Cerebellar nuclear complex (tissue), 1 donor: ENCODE measurements at places on chromosomes 5 and 9.
A peak's percentile ranks its signal among the peaks of the same experiment; 100 is the strongest.

DNA sequence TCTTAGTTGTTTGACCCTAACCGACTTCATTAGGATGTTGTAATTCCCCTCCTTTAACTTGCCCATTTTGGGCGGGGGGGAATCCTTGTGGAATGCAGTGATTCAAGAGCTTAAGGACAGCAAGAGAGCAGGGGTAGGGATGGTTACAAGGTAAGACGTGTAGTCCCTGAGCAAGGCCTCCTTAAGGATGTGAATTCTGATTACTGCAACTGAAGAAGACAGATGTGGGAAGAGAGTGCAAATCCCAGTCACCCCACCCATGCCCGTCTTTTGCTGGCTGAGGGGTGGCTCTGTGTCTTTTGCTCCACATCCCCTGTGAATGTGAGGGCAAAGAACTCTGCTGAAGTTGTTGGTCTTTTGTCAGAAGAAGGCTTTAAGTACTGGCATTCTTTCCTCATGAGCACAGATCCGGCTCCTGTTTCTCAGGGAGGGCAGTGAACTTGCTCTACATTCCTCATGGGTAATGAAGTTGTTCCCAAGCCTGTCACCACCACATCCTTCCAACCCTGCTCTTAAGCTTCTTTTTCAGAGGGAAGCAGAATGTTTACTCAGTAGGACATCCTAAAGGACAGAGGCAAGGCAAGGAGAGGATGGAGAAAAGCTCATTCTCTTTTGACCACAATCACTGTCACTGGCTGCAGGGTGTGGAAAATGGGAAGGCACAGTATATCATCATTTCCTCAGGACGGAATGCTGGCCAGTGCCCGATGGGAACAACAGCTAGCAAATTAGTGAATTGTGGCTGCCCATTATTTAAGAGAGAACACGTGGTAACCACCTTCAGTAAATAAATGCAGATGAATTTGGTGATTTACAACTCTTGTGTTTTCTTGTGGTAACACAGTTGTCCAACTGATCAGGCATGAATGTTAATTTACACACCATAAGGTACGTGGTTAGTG, 61.5 kb downstream of the RAI14 start:
- DNase-seq, result no peak

DNA sequence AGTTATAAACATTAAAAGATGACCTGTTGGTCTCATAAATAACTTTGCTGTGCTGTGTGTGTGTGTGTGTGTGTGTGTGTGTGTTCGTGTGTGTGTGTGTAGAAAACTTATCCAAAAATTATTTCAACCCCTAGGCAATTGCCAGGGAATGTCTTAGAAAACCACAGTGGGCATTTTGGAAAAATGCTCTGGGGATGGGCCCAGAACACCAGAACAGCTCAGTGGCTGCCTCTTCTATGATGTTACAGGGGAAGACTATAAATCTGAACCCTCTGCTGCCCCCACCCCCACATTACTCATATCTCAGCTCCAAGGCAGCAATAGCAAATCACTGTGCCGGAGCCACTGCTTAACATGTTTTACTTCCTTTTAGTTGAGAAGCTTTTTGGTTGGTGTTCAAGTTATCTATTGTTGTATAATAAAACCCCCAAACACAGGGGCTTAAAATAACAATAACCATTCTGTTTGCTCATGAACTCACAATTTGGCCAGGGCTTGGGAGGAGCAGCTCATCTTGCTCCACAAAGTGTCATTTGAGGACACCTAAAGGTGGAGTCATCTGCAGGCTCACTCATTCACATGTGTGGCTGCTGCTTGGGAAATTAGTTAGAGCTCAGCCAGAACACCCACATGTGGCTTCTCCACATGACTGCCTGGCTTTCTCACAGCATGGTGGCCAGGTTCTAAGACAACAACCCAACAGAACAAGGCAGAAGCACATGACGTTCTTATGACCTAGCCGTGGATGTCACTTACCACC, 40.4 kb downstream of the ACTBL2 start:
- no peak for DNase-seq

- no peak for DNase-seq
Observed at GRCh38 chr5:151150471-151151262, 6.9 kb downstream of the ANXA6 start.

DNA sequence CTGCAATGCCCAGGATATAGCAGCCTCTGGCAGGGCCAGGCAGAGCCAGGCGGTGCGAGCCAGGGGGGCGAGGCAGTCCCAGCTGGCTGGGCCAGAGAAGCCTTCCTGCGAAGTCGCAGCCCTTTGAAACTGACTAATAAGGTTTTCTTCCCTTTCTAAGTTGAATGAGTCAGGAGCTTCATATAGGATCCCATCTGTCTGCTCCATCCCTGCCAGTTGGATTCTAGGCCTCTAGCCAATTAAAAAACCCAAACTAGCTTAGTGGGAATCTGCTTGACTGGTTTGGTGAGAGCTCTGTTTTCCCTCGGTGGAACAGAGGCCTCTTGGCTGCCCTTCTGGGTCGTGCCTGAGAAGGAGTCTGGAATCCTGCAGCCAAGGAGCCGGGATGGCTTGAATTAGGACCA, 70.1 kb upstream of the RAPGEF1 start:
- peak; percentile 79 for DNase-seq

- no peak for DNase-seq
Observed at GRCh38 chr9:88954066-88954465, 37.2 kb upstream of the S1PR3 start.

- DNase-seq, result no peak
Observed at GRCh38 chr9:3370715-3371114, 155.1 kb downstream of the RFX3 start.

- no peak for DNase-seq
Observed at GRCh38 chr5:135710045-135710675, 124.3 kb upstream of the SLC25A48 start.

DNA sequence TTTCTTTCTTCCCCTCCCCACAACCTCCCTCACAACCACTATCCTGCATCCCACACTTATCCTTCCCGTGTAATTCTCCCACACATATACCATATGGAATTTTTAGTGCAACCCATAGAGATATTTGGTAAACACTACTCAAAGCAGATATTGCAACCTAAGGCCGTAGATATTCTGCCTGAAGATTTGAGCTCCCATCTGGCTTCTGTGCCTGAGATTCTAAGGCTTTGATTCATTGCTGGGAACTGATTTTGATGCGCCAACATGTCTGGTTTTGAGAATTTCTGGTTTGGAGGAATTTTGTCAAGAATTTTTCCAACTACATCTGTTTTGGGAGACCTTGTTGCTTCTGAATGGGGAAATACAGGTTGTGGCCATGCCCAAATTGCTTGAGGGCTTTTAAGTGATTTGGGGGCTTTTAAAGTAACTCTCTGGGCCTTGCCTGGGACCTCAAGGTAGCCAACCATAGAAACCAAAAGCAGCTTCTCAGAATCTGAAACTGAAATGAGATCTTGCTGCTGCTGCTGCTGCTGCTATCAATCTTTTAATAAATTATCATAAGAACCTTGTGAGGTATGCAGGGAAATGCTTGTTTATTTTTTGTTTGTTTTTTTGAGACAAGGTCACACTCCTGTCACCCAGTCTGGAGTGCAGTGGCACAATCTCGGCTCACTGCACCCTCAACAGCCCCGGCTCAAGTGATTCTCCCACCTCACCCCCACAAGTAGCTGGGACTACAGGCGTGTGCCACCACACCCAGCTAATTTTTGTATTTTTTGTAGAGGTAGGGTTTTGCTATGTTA, 36.2 kb downstream of the PLAC8L1 start:
- no peak for DNase-seq

- no peak for DNase-seq
Observed at GRCh38 chr5:90602681-90603080, 44.1 kb downstream of the ADGRV1 start.

DNA sequence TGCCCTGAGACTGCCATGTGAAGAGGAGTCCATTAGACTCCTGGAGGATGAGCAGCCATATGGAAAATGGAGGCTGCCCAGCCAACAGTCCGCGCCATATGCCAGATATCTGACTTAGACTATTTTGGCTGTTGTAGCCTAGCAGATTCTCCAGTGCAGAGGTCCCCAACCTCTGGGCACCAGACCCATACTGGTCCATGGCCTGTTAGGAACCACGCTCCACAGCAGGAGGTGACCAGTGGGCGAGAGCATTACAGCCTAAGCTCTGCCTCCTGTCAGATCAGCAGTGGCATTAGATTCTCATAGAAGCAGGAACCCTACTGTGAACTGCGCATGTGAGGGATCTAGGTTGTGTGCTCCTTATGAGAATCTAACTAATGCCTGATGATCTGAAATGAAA, 851.9 kb downstream of the NR2F1-AS1 start:
- DNase-seq, result no peak

- DNase-seq, result no peak
Observed at GRCh38 chr5:45262061-45262590, 434.1 kb downstream of the HCN1 start.

GRCh38 chr9:89604729-89605464, at the start of gene GADD45G:
Gene GADD45G, plus strand, starts transcription at chr9:89605012. Its CDS starts 110 bp downstream, at chr9:89605122.
- peak; percentile 78 for DNase-seq

- DNase-seq, result no peak
Observed at GRCh38 chr5:99122976-99123375, 194.2 kb upstream of the CHD1 start.

- DNase-seq, result no peak
Observed at GRCh38 chr5:128693764-128694163, 155.7 kb upstream of the FBN2 start.

- DNase-seq, result no peak
Observed at GRCh38 chr9:100445161-100445902, 18.4 kb downstream of the MSANTD3 start.

GRCh38 chr5:177426566-177427210, at the start of gene GRK6:
Gene GRK6, plus strand, starts transcription at chr5:177426676. Its CDS starts 170 bp downstream, at chr5:177426846.
- no peak for DNase-seq

DNA sequence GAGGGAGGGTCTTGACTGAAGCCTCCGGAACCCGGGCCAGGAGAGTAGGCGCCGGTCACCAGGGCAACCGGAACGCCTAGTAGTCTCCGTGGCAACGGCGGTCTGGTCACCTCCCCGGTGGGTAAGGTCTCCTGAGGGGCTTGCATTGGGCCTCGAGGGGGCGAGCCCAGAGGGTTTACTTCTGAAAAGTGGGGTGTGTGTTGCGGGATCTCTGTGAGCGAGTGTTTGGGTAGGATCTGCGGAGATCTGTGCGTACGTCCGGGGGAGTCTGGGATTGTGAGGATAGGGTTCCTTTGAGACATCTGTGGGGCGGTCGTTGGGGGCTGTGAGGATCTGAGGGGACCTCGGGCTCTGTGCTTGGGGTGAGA, at the start of gene FAM221B:
Gene FAM221B, minus strand, starts transcription at position 17 of the 368 bp plus-strand sequence. CDS start 2,571 bp downstream, outside the sequence.
- DNase-seq, result no peak

GRCh38 chr5:111231119-111231518, 6.9 kb downstream of the CAMK4 start:
- DNase-seq, result no peak

- DNase-seq, result no peak
Observed at GRCh38 chr5:175822225-175822624, 49.2 kb upstream of the CPLX2 start.

DNA sequence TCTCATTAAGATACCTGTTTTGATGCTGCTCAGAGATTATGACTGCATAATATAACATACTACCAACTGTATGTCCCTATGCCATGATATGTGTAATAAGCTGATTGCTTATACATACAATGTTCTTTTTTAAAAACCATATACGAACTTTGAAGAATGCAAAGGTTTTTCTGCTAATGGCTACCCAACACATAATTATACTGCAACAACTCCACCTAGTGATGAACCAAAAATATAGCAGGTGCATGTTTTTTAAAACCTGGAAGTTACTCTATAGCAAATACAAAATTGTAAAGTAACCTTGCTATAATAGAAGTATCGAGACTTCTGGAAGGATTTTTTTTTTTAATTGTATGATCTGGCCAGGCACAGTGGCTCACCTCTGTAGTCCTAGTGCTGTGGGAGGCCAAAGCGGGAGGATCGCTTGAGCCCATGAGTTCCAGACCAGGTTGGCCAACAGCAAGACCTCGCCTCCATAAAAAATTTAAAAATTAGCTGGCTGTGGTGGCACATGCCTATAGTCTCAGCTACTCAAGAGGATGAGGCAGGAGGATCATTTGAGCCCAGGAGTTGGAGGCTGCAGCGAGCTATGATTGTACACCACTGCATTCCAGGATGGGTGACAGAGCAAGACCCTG, 49.1 kb downstream of the HOMER1 start:
- no peak for DNase-seq

- DNase-seq, result no peak
Observed at GRCh38 chr5:154047324-154047723, 8.6 kb downstream of the MFAP3 start.
